ENCODE measurements at places on chromosomes 3 and 15.

GRCh38 chr3:31505371-31506048 is 27.2 kb upstream of the STT3B start:
- DNase-seq, result no peak

- DNase-seq, result peak; percentile 80
These were observed at the start of gene SCAPER for GRCh38 chr15:76905013-76905839. TSS of gene SCAPER (minus strand) at chr15:76905340. CDS start at chr15:76883817, 21,523 bp downstream.

DNA sequence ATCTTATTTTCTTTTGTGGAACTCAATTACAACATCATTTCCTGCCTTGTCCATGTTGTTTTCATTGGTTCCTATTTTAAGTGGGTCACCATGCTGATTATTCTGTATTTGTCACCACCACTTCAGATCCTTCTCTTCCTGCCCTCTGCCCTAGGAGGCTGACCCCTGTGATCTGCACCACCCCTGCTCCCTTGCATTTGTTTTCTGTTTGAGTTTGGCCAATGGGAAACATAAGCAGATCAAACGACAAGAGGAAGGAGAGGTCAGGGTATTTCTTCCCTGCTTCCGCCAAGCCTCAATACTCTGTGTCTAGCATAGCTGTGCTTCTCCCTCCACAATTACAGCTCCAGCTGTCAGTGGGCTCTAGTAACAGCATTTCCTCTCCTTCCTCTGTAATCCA is 71.6 kb downstream of the IMPG2 start:
- DNase-seq, result no peak

DNA sequence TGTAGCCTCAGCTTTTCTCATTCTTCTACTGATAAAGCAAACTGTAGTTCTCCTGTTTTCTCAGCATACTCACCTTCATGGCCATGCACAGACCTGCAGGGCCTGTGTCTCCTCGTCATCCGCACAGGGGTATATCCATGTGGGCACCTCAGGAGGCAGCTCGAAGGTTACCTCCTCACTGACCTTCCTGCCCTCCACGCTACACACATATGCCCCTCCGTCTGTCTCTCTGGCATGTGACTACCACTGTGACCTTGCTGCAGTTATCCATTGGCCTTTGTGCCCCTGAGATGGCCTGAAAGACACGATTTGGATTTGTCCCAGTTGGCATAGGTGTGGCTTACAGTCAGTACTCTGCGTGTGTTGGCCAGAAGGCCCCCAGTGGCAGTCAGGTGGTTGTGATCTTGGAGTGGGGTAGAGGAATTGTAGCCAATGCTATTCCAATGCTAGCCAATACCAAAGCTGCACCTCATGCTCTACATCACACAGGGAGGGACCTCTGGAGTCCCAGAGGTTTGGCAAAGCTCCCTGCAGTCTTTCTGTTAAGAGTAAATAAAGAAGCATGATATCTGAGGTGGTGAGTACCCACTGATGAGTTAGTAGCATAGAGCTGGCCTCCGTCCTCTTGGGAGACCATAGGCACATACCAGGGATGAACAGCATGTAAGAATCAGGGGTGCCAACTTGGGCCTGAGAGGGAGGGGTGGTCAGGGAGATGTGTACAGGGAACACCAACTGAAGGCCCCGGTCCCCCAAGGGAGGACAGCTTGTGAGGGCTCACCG is 143.4 kb downstream of the EEFSEC start:
- DNase-seq, result no peak

DNA sequence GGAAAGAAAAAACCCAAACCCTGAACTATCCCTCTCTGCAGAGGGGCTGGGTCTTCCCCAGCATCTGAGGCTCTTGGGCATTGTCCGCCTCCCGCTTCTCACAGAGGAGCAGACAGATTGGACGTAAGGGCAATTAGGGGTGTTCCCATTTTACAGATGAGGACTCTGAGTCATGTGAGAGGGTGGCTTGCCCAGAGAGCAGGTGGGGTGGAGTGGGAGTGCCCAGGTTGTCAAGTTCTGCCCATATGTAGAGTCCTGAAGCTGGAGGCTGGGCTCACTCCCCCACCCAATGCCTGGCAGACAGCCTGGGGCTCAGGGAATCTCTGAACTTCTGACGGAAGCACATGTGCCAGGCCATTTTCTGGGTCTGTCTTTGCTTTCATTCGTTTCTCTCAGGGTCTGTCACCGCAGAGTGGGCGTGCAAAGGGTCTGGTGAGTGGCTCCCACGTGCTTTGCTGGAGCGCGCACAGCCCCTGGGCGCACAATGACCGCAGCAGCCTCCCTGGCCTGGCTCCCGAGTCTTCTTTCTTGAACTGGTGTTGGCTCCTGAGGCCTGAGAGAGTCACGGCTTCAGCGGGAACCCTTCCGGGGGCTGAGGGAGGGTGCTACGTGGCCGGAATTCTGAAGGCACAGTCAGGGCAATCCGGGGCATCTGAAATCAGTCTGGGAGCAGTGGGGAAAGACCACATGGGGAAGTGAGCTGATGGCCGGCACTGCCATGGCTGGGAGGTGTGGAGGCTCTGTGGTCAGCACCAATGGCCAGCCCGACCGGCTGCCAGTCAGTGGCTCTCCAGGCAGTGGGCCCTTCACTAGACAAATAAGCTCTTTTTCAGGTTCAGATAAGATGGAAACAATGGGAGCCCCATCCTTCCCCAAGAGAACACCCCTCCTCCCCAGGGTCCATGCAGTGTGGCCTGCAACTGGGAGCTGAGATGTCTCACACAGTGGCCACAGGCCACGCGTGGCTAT is 1.1 kb upstream of the TRPM1 start:
- no peak for DNase-seq

Measured in fibroblast of gingiva (primary cell).